MV-4-11 (cell line): ENCODE measurements at places on chromosomes 16 and 17.
A peak's percentile ranks its signal among the peaks of the same experiment; 100 is the strongest.

- peak; percentile 42 for DNase-seq
Observed at GRCh38 chr17:4950075-4950745, 709 bp upstream of the ENO3 start.

DNA sequence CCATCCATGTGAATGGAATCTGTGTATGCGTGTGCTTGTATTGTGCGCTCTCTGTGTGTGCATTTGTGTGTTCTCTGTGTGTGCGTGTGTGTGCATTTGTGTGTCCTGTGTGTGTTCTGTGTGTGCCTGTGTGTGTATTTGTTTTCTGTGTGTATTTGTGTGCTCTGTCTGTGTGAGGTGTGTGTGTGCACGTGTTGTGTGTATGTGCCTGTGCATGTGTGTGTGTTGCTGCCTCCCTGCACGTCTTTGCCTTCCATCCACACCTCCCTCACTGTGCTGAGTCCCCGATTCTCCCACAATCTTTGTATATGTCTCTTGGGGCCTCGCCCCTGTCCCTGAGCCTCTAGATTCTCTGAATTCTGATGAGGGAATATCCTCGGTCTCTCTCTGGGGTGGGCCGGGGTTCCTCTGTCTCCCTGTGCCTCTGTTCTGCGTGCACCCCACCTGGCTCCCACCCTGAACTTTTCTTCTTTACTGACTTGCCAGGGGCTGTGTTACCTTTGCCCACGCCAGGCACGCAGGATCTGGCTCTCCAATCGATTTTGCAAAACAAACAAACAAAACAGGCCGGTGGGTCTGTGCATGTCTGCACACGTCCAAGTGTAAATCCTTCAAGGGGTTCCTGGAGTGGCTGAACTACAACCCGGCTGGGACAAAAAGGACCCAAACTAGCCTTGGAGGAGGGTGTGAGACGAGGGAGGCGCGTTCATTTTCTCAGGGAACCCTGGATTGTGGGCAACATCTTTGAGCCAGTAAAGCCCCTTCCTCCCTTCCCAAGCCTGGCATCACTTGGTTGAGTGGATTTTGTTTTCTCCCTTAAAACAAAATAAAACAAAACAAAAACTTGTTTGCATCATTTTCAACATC, 8.1 kb upstream of the FOXF1 start:
- no peak for DNase-seq

DNA sequence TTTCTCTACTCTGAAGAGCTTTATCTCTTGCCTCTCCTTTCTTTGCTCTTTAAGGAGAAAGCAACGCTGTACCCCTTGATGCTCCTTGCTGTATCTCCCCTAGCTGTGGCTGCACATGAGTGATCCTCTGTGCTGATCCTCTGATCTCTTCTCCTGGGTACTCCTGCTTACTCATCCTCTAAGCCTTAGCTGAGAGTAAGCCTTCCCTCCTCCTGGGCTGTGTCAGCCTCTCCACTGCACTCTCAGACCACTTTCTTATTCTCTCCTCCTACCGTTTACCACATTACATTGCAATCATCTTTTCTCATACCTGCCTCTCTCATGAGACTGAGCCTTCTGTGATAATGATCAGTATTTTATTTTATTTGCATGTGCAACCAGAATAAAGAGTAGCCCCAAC, 25.1 kb downstream of the SOX9 start:
- DNase-seq = no peak

- peak; percentile 64 for DNase-seq
Observed at GRCh38 chr17:49521471-49522356, 26.6 kb downstream of the NGFR start.

GRCh38 chr16:72517154-72517553, 345.2 kb upstream of the PMFBP1 start:
- DNase-seq = no peak

- no peak for DNase-seq
Observed at GRCh38 chr17:62178579-62178978, 113.5 kb upstream of the MED13 start.

GRCh38 chr17:8477715-8478441, 42.2 kb downstream of the NDEL1 start:
- DNase-seq = no peak

- DNase-seq = no peak
Observed at GRCh38 chr16:4700380-4700996, 7.1 kb downstream of the NUDT16L1 start.

DNA sequence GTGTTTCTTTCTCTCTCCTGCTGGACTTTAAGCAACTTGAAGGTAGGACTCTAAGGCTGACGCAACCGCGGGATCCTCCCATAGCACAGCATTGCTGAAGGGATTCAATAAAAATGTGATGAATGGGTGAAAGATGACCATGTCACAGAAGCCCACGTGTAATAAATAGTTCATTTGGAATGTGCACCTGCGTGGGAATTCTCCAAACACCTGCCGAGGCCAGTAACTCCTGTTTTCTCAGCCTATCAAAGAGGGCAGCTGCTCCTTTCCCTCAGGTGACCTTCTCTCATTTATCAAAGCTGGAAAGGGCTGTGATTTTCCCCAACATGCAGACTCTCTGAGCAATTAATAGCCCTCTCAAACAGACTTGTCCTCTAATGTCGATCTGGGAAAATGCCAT, 235.7 kb downstream of the STX8 start:
- DNase-seq = no peak

GRCh38 chr17:55238931-55239297, 25.8 kb upstream of the HLF start:
- no peak for DNase-seq

- no peak for DNase-seq
Observed at GRCh38 chr16:2329532-2329931, 11.0 kb downstream of the ABCA3 start.

GRCh38 chr16:58465817-58466216, 34.1 kb upstream of the NDRG4 start:
- DNase-seq = no peak

- DNase-seq = peak; percentile 91
Observed at GRCh38 chr16:54878301-54878700, 52.4 kb upstream of the IRX5 start.
